ENCODE measurements at places on chromosomes 1 and 21.

GRCh38 chr1:201703621-201704438 lies 125.1 kb upstream of the IPO9 start:
- DNase-seq: peak; percentile 81

GRCh38 chr1:8367571-8368194 lies 49.8 kb downstream of the SLC45A1 start:
- no peak for DNase-seq

DNA sequence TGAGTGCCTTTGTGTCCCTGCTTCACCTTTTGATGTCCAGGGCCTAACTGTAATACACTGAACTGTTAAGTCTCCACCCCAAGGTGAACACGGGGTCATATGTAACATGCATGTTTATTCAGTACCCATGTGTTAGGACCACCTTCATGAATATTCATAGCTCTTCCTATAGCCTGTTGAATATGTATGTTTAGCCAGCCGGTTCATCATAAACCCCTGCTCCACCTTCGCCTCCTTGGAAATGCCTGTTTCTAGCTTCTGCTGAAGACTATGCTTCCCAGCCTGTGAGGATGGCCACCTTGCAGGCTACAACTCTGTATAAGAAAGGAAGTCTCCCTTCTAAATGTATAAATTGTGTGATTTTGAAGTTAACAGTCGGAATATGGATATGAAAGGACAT lies 69.3 kb downstream of the C1orf94 start:
- no peak for DNase-seq

DNA sequence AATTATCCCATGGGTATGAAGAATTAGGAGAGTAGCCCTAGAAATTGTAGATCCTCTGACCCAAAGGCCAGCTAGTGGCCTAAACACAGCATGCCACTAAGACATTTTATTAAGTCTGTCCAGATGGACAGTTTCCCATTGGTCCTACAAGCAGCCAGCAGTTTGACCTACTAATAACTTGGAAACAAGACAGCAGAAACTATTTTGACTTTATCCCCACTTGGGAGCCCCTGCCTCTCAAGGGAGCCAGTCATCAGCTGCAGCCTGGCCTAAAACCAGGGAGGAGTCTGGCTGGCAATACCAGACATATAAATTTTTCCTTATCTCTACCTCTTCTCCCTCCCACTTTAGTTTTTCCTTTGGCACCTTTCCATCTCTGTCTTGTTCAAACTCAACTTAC lies 222.6 kb upstream of the KCTD3 start:
- no peak for DNase-seq

DNA sequence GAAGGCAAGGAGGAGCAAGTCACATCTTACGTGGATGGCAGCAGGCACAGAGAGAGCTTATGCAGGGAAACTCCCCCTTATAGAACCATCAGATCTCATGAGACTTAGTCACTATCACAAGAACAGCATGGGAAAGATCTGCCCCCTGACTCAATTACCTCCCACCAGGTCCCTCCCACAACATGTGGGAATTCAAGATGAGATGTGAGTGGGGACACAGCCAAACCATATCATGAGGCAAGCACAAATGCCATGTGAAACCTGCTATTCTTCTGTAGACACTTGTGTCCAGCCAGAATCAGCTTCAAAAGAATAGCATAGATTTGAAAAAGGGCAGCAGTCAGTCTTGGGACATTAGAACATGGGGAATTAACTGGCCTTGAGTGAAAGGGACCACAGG lies 32.2 kb upstream of the UBE2U start:
- no peak for DNase-seq

DNA sequence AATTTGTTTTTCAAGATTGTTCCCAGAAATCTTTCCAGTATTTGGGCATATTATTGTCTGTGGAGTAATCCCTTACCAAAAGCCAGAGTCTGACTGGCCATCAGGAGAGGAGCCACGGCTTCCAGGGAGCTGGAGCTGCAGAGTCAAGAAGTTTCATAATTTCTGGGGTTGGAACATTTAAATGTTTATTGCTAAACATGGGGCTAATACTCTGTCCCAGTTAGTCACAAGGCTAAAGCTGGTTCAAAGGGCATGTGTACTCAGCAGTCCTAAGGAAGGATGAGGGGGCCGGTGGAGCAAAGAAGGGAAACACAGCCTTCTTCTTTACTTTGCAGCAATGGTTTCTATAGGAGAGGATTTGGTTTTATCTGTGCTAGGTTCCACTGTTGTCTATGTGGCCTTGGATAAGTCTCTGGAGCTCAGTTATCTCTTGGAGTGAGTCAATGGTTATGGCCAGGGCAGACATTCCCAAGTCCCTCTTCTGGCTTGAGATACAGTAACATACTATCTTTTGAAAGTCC lies 9.5 kb downstream of the DENND2D start:
- DNase-seq: no peak

- DNase-seq: no peak
Measured at GRCh38 chr1:242824435-242824834, 299.9 kb upstream of the PLD5 start.

DNA sequence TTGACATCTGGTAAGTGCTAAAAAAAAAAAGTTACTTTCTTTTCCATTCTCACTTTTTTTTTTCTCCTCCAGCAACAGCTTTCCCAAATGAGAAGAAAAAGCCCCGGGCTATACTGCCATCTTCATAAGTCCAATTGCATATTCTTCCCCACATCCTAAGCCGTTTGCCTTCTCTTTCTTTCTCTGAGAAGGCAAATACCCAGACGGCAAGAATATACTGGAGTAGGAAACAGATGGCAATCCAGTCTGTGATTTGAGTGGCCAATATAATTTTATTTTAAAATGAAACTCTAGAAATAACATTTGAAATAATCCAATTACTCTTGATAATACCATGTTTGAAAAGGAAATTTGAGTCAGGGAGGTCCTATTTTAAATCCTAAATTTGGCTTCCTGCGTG lies 44.6 kb upstream of the GREM2 start:
- DNase-seq: no peak

DNA sequence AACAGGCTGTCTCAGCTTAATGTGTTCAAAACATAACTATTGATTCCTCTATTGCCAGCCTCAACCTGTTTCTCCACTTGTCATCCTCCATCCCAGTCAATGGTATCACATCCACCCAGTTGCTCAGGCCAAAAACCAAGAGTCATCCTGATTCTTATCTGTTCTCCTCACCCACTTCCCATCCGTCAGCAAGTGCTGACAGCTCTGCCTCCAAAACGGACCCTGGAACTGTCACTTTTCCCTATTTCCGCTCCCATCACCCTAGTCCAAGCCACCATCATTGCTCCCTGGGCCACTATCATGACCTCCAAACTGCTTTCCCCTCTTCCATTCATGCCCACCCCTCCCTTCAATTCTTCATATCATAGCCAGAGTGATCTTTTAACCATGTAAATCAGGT lies 36.2 kb upstream of the IFFO2 start:
- no peak for DNase-seq
